Head of caudate nucleus (tissue), 42 donors: ENCODE measurements at places on chromosomes 13 and 19.

GRCh38 chr19:41904118-41904870 lies 21.3 kb downstream of the ARHGEF1 start:
- DNase-seq = no peak

DNA sequence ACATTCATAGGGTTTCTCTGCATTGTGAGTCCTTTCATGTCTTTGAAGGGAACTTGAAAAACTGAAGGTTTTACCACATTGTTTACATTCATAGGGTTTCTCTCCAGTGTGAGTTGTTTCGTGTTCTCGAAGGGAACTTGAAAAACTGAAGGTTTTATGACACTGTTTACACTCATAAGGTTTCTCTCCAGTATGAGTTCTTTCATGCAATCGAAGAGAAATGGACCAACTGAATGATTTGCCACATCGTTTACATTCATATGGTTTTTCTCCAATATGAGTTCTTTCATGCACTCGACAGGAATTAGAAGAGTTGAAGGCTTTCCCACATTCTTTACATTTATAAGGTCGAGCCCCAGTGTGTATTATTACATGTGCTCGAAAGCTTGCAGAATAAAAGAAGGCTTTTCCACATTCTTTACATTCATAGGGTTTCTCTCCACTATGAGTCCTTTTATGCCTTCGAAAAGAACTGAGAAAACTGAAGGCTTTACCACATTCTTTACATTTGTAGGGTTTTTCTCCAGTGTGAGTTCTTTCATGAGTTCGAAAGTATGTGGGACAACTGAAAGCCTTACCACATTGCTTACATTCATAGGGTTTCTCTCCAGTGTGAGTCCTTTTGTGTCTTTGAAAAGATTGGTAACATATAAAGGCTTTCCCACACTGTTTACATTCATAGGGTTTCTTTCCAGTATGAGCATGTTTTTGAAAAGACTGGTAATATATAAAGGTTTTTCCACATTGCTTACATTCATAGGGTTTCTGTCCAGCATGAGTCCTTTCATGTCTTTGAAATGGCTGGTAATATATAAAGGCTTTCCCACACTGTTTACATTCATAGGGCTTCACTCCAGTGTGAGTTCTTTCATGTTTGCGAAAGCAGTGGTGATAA lies 20.7 kb downstream of the ZNF14 start:
- no peak for DNase-seq

- no peak for DNase-seq
Observed at GRCh38 chr13:32079587-32079986, 48.0 kb downstream of the FRY start.

DNA sequence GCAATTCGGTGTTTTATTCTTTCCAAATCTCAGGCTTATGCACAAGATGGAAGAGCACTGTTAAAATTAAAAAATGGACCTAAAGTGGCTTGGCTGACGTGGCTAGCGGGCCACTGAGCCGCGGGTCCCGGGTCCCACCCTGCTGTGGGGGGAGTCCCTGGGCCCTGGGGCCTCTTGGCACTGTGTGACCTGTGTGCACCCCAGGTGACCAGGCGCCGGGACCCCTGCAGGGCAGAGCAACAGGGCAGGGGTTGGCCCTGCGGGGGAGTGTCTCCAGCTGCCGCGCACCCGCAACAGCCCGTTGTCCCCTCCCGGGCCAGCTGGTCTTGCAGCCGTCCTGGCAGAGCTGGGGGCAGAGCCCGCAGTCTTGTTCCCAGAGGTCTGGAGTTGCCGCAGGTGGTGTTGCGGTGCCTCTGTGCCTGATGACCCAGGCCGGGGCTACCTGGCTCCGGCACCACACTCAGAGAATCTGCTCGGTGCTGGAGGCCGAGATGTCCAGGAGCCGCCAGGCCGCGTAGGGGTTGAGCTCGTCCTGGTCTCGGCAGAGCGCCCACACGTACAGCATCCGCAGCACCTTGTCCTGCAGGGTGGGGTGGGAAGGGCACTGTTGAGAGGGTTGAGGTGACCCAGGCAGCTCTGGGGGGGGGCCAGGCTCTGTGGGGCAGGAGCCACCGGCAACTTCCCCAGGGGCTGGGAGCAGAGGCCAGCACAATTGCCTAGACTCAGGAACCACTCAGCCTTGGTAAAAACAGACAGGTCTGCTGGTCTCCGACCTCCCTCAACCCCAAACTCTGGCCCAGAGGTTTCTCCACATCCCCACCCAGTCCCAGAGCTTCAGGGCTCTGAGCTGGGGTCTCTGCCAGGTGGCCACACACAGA lies 1.0 kb upstream of the CTXN1 start:
- no peak for DNase-seq

- peak; percentile 96 for DNase-seq
Observed at GRCh38 chr19:1605236-1606137, at the start of gene UQCR11. Gene UQCR11, minus strand, starts transcription at chr19:1605462. Its CDS starts 53 bp downstream, at chr19:1605409.

DNA sequence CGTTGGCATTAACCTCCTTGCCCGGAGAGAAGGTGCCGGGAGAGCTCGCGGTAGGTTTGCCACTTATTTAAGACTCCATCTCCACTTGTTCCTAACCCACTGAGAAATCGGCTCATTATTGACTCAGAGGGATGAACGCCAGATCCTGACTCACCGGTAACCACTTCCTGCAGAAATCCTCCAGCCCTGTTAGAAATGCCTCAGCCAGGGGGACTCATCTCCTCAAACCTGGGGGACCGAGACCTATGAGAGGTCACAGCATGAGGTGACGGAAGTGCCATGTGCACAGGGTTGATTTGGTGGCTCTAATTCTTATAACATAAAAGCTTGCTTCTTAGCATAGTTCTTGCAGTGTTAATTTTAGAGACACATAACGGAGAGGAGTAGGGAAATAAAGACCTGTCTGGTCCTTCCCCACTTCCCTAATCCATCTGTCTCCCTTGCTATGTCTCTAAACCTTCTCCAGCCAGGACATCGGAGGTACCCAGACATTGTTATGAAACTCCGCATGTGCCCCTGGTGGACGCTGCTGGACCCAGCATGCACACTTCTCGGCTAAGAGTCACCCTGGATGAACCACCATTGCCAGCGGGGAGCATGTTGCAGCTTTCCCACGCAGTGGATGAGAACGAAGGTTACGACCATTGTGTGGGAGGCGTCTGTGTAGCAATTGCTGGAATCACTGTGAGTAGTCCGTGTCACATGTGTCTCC lies 158.9 kb downstream of the EFNB2 start:
- peak; percentile 79 for DNase-seq

DNA sequence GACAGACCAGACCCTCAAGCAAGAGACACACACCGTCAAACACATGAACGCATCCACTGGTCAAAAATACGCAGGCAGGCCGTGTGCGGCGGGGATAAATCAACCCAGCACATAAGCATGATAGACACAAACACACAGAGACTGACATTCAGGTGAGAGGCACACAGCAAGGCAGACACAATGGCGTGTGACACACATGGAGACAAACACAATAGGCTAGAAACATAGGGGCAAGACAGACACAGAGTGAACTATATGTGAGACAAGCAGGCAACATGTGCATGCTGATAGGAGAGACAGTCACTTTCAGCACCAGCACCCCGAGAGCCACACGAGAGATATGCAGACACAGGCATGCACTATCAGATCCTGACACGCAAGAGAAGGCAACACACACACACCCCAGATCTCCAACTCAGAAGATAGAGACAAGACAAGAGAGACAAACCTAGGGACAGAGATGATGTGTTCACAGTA lies 6.9 kb upstream of the JUNB start:
- no peak for DNase-seq

GRCh38 chr13:21673789-21674489 lies 3.1 kb downstream of the FGF9 start:
- peak; percentile 37 for DNase-seq

DNA sequence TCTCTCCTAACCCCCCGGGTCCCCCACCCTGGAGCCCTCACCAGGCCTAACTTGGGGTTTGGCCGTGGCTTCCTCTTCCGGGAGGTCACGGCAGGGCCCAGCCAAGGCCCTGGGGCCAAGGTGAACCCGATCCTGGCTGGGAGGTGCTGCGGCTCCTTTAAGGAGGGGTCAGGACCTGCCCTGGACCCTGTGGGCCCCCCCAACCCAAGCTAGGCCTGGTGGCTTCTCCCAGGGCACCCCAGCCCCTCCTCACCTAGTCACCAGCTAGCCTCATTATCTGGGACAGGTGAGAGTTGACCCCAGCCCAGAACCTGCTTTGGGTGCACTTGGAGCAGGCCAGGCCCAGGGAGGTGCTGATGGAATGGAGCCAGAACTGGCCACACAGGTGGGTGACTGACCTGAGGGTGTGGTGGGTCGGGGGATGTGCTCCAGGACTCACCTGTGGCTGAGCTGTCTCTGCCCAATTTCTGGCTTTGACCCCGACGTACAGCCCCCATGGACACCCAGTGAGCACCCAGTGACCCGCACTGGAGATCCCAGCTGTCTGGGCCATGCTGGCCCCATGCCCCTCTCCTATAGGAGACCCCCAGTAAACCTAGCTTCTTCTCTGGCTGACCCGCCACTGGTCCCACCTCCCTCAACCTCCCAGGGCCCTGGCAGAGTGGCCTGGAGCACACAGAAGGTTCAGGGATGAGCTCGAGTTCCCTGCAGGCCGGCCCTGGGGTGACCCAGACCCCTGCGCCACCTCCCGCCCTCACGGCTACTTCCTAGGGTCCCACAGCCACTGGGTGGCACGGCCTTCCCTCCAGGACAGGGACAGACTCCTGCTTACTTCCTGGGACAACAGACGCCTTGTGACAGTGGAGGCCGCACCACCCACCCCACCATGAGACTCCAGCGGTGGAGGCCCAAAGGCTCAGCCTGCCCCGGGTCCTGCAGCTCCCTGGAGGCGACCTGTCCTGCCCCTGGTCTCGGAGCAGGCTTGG lies 6.7 kb upstream of the MKNK2 start:
- DNase-seq = no peak

GRCh38 chr19:926589-927350 lies 935 bp downstream of the ARID3A start:
- peak; percentile 53 for DNase-seq
